ENCODE measurements at places on chromosomes 2 and 18.

GRCh38 chr18:923144-923866, 18.6 kb downstream of the ADCYAP1 start:
- no peak for DNase-seq

GRCh38 chr2:127606625-127607398, 39.1 kb upstream of the GPR17 start:
- no peak for DNase-seq

DNA sequence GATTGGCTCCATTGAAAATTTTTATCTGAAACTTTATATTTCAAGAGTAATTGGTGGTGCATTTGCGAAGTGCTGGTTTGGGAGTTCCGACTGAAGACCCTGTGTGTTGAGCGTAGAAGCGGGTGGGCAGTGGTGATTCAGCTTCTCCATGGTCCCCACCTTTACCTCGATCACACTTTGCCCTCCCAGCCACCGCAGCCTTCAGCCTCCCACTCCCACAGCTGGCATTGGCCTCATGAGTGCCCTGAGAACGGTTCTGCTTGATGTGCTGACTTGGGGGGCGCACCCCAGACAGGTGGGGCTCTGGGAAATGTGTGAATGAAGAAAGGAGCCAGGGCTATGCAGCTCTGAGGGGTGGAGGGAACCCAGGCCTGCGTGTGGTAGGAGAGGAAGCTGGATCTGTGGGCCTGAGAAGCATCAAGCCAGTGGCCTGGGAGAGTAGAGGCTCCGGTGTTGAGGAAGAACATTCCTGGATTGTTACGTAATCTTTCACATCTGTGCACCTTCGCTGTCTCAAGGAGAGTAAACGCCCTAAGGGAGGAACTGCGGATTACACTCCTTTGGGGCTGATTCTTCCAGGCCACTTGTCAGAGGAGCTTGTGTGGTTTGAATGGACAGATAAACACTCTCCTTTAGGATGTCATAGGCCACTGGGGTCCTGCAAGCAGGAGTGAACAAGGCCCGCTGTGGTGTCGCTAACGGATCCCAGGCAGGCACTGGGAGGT, 83.8 kb downstream of the NPAS2 start:
- DNase-seq: no peak

- no peak for DNase-seq
These were observed 623.9 kb downstream of the CNTNAP5 start for GRCh38 chr2:124649001-124649400.

- no peak for DNase-seq
These were observed 4.4 kb downstream of the TEX44 start for GRCh38 chr2:231597014-231597611.

- no peak for DNase-seq
These were observed 119.1 kb upstream of the SPRED2 start for GRCh38 chr2:65551528-65551927.

Measured in left renal cortex interstitium (tissue), 4 donors.